ENCODE measurements at places on chromosomes 13 and 19. TPM values are rescaled to one million over a fixed set of nuclear protein-coding genes. Genes with fewer than 3 reads are reported as not detected.

- no peak for DNase-seq
- no peaks in the 10 kb centered on the region for H3K36me3 ChIP-seq
Observed at GRCh38 chr13:61410669-61411297, 4.9 kb downstream of the PCDH20 start.

DNA sequence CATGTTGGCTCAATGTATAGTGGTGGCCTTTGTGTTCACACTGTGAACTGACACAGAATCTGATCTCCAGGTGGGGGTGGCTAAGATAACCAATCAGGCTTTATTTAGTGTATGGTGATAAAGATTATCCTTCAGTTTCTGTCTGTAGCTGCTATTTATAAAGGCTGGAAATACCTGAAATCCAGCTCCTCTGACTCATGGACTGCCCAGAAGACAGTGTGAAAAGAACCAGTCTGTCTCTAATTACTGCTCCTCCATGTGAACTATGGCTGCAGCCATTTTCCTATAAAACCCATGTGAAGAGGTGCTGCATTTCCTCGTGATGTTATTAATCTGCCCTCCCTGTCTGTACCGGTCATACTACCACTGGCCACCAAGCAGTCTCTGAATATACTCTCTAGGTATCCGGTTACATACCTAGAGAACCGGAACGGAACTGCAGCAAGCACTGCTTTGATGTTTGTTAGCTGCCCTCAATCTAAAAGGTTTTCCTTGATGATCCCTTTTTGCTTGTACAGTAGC, 238.0 kb downstream of the LHFPL6 start:
- H3K4me1 ChIP-seq, result no peaks in the 10 kb centered on the region
- no peak overlapping the region for H3K4me3 ChIP-seq
- no peak overlapping the region for H3K27ac ChIP-seq
- H3K27me3 ChIP-seq, result no peaks in the 10 kb centered on the region
- DNase-seq, result no peak

- peaks cover 28% of the 10 kb centered on the region for H3K4me1 ChIP-seq
- no peak for DNase-seq
Observed at GRCh38 chr19:41637484-41637883, 10.6 kb upstream of the CEACAM4 start.

- no peak overlapping the region for H3K4me3 ChIP-seq
- no peak overlapping the region for H3K27ac ChIP-seq
- H3K36me3 ChIP-seq, result no peaks in the 10 kb centered on the region
Observed at GRCh38 chr13:95386370-95386769, 85.1 kb upstream of the ABCC4 start.

PEAK3 gene
- not detected for total RNA-seq

GRCh38 chr13:28719227-28720055, 671 bp upstream of the SLC46A3 start:
- H3K27ac ChIP-seq, result peak overlapping the region; percentile 72
- no peak for DNase-seq
- no peaks in the 10 kb centered on the region for H3K36me3 ChIP-seq
- H3K4me1 ChIP-seq, result peaks cover 25% of the 10 kb centered on the region
- H3K27me3 ChIP-seq, result no peaks in the 10 kb centered on the region

GRCh38 chr13:20993211-20993610, 68.2 kb downstream of the LATS2 start:
- H3K4me1 ChIP-seq, result no peaks in the 10 kb centered on the region
- H3K27me3 ChIP-seq, result no peaks in the 10 kb centered on the region
- no peak overlapping the region for H3K4me3 ChIP-seq
- H3K36me3 ChIP-seq, result no peaks in the 10 kb centered on the region
- no peak for DNase-seq

DNA sequence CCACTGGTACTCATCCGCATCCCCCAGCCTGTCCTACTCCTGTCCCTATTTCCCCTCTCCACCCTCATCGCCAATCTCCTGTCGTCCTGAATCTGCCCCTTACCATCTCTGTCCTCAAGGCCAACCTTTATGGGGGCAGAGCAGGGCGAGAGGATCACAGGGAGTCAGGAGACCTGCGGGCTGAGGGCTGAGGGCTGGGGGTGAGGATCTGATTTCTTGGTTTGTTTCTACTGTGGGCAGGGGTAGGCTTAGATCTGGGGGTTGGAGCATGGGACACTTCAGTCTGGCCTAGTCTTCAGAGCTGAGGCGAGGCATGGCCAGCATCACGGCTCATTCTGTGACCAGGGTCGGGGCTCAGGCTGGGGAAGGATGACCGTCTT, 16.5 kb upstream of the ERCC1 start:
- H3K4me1 ChIP-seq, result peaks cover 36% of the 10 kb centered on the region
- peak overlapping the region; percentile 76 for H3K27ac ChIP-seq
- H3K27me3 ChIP-seq, result no peaks in the 10 kb centered on the region
- no peaks in the 10 kb centered on the region for H3K36me3 ChIP-seq
- no peak for DNase-seq
- peak overlapping the region; percentile 47 for H3K4me3 ChIP-seq

DNA sequence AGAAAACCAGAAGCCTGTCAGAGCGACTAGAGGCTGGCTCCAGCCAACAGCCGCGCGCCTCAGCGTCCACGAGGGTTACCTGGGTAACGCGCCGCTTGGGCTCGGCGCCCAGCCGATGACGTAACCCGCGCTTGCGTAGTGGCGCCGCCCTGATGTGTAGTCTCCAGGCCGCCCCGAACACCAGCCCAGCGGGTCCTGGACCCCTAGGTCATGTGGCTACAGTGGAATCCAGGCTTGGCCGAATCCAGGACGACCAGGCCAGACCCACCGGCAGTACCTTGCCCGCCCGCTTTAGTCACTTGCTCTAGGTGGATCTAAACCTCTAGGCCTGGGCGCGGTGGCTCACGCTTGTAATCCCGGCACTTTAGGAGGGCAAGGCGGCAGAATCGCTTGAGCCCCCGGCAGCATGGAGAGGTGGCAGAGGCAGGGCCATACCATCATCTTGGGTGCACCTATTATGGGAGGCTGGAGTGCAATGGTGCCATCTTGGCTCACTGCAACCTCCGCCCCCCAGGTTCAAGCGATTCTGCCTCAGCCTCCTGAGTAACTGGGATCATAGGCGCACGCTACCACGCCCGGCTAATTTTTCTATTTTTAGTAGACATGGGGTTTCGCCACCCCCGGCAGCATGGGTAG, 7.2 kb upstream of the ZNF606 start:
- H3K27me3 ChIP-seq, result no peaks in the 10 kb centered on the region
- DNase-seq, result peak; percentile 57
- no peak overlapping the region for H3K4me3 ChIP-seq
- no peaks in the 10 kb centered on the region for H3K4me1 ChIP-seq
- no peaks in the 10 kb centered on the region for H3K36me3 ChIP-seq

- DNase-seq, result no peak
- H3K27ac ChIP-seq, result no peak overlapping the region
- H3K4me1 ChIP-seq, result no peaks in the 10 kb centered on the region
Observed at GRCh38 chr19:18391509-18392075, 5.6 kb downstream of the GDF15 start.

DNA sequence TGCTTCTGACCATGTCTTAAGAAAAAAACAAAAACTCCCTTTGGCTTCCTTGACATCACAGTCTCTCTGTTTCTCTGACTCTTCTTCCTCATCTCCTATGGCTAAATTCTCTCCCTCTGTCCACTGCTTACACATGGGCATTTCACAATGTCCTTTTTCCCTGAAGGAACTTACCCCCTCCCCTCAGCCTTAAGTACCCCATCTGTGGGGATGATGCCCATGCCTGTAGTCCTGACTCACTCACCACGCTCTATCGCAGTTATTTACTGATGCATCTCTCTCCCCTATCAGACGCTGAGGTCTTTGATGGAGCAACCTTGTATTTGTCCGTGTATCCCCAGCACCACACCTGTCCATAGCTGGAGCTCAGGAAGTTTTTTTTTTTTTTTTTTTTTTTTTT, 32.4 kb downstream of the ACTN4 start:
- H3K4me3 ChIP-seq, result no peak overlapping the region
- DNase-seq, result no peak
- H3K27ac ChIP-seq, result peak overlapping the region; percentile 29
- H3K4me1 ChIP-seq, result peaks cover 96% of the 10 kb centered on the region

KCNJ14 gene
- total RNA-seq, result 2.0 TPM

GRCh38 chr19:32388393-32388855, 17.1 kb upstream of the DPY19L3 start:
- no peak overlapping the region for H3K4me3 ChIP-seq
- peaks cover 6% of the 10 kb centered on the region for H3K36me3 ChIP-seq
- H3K27me3 ChIP-seq, result no peaks in the 10 kb centered on the region
- no peak overlapping the region for H3K27ac ChIP-seq
- no peak for DNase-seq

LPAR6 gene
- total RNA-seq, result 7.9 TPM

- DNase-seq, result no peak
- H3K4me1 ChIP-seq, result peaks cover 53% of the 10 kb centered on the region
- H3K36me3 ChIP-seq, result peaks cover 38% of the 10 kb centered on the region
- no peaks in the 10 kb centered on the region for H3K27me3 ChIP-seq
- no peak overlapping the region for H3K27ac ChIP-seq
- no peak overlapping the region for H3K4me3 ChIP-seq
Observed at GRCh38 chr19:32349724-32350470, 4.5 kb downstream of the ZNF507 start.

FLT1 gene
- total RNA-seq, result 2.7 TPM

GJB6 gene
- total RNA-seq, result 7.3 TPM

GRCh38 chr19:27746691-27747380, 1466.1 kb downstream of the UQCRFS1 start:
- H3K27ac ChIP-seq, result no peak overlapping the region
- no peaks in the 10 kb centered on the region for H3K4me1 ChIP-seq
- H3K36me3 ChIP-seq, result no peaks in the 10 kb centered on the region

TEX29 gene
- not detected for total RNA-seq

GRCh38 chr19:4622695-4623421, 16.5 kb upstream of the TNFAIP8L1 start:
- no peaks in the 10 kb centered on the region for H3K27me3 ChIP-seq
- no peaks in the 10 kb centered on the region for H3K36me3 ChIP-seq
- H3K27ac ChIP-seq, result no peak overlapping the region
- H3K4me1 ChIP-seq, result no peaks in the 10 kb centered on the region

GADD45GIP1 gene
- 38.6 TPM for total RNA-seq

GRCh38 chr19:44345959-44346358, 10.5 kb downstream of the ZNF112 start:
- no peak overlapping the region for H3K27ac ChIP-seq
- H3K4me1 ChIP-seq, result no peaks in the 10 kb centered on the region
- no peak for DNase-seq
- H3K4me3 ChIP-seq, result no peak overlapping the region
- H3K27me3 ChIP-seq, result no peaks in the 10 kb centered on the region

DNA sequence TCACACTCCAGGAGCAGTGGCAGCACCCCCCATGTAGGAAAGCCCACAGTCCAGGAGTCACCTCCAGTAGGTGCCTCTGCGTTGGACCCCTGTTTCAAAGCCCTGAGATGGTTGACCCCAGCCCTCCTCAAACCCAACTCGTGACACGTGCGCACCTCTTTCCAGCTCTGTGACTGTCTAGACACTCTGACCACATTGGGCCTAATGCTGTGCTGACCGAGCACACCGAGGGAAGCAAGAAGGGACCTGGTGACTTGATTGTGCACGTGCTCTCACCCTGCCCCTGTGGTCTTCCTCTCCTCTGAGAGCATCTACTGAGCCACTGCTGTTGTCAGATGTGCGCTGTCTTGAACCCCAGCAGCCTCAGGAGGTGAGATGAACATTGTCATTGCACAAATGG, 22.9 kb upstream of the SLC35E1 start:
- no peaks in the 10 kb centered on the region for H3K27me3 ChIP-seq
- H3K4me1 ChIP-seq, result peaks cover 43% of the 10 kb centered on the region
- DNase-seq, result no peak
